ENCODE measurements at places on chromosomes 3 and 15. TPM values are rescaled to one million over a fixed set of nuclear protein-coding genes. Genes with fewer than 3 reads are reported as not detected.

DLL4 gene
- total RNA-seq, result 5.1 TPM

FANCD2OS gene
- not detected for total RNA-seq

LRTM1 gene
- total RNA-seq, result not detected

IL17RC gene
- 4.8 TPM for total RNA-seq

AGBL1 gene
- 3.0 TPM for total RNA-seq

IGSF11 gene
- total RNA-seq, result 19.6 TPM
